Testis (tissue), 5 donors: ENCODE measurements at places on chromosomes 1 and 21.

DNA sequence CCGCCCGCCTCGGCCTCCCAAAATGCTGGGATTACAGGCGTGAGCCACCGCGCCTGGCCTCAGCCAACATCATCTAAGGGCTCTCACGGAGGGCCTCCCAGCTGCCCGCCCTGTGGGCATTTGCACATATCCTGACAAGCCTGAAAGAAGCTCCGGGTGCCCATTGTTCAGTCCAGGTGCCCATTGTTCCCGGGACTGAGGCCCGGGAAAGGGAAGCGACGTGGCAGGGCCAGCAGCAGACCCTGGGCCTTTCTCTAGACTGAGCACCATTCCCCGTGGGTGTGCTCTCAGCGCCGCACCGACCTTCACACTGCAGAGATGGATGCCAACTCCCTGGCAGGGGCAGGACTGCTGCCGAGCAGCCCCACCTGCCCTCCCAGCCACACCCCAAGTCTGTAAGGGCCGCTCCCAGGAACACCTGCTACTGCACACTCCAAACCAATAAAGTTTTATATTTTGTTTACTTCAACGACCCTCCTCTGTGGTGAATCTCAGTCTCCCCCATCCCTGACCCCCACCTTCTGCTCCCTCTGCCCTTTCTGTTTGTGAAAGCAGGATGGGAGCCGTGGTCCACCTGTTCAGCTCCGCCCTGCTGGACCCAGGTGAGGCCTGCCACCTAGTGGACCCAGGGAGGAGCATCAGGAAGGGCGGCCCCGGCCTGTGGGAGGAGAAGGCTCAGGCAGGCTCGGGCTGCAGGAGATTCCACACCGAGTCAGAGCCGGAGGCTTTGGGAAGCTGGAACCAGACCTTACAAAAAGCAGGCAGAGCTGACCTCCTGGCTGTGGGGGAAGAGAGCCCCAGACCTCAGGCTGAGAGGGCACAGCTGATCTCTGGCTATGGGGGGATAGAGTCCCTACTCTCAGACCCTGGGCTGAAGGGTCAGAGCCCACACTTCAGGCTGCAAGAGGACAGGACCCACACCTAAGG is 1.1 kb upstream of the TMEM82 start:
- peak; percentile 88 for DNase-seq

DNA sequence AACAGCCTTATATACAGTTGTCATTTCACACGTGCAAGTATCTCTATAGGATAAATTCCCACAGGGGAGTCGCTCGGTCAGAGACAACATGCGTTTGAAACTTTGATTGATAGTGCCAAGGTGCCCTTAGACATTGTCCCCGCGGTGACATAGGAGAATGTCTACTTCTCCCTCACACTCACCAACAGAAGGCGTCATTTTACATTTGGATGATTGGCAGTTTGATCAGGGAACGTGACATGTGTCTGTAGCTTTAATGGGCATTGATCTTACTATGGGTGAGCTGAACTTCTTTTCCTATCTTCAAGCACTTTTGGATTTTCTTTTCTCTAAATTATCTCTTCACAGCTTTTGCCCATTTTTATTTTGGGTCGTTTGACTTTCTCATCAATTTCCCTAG is 42.6 kb upstream of the PAX7 start:
- no peak for DNase-seq

- DNase-seq: no peak
These were observed 47.0 kb downstream of the ZC3H11B start for GRCh38 chr1:219565921-219566320.

- DNase-seq: no peak
These were observed 6.3 kb upstream of the ATP1B1 start for GRCh38 chr1:169100208-169100607.

DNA sequence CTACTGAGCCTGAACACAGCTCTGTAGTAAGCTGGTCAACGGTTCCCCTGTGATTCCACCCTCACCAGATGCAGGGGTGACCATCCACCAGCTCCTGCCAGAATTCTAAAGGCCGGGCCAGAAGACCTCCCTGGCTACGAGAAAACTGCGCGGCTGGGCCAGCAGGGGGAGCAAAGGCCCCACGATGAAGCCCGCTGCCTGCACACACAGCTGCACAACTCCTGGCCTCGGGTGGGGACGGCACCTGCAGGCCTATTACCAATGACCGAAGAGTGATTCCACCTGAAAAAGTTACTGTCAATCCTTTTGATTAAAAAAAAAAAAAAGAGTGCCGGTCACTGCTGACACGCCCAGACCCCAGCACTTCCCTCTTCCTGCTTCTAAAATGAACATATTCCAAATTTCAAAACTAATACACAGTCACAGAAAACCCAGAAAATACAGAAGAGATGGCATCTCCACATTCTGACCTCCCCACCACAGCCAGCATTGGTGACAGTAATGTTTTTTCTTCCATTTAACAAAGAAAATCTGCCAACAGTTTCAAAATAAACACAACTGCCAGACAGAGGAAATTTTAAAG is 49.8 kb upstream of the RIPK4 start:
- DNase-seq: peak; percentile 67

DNA sequence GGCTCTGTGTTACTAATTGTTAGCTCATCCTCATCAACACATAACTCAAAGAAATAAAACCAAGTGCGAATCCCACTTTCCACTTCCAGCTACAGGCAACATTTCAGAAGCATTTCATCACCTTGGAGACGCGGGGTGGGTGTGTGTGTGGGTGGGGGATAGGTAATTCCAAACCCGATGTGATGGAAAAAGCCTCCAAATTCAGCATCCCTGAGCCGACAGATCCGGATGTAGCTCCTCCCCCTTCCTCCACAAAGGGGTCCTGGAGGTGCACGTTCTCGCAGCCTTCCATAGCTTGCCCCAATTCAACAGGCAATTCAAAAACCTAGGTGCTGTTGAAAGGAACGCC is 486 bp downstream of the HSPA13 start:
- peak; percentile 56 for DNase-seq

DNA sequence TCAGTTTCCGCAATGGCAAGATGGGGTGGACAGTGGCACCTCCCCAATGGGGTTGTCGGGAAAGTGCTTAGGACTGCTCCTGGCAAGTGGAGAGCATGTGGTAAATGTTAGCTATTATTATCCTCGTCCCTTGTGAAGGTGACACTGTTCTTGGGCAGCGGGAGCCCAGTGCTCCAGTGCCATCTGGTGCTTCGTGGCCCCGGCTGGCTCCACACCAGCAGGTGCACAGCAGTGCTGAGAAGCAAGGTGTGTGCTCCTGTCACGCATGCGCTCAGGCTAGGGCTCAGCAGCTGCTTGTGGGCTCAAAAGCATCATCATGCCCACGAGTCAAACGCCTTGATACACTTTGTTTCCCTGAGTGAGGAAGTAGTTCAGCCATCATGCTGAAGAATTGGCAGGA is 24.9 kb upstream of the KCNC4 start:
- no peak for DNase-seq

DNA sequence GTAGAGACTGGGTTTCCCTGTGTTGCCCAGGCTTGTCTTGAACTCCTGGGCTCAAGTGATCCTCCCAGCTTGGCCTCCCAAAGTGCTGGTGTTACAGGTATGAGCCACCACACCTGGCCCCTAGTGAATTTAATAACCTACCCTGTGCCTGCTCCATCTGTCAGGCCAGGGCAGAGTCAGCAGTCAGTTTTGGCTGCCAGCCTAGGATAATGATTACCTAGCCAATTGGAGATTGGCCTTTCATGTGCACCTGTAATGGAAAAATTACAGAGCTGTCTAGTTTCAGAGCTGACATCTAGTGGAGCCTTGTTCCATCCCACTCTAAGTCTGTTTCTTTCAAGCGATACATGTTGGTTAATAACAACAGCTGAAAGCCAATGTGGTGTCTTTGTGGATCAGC is 92.0 kb downstream of the DIRAS3 start:
- no peak for DNase-seq

GRCh38 chr1:119320100-119320499 is 48.5 kb upstream of the HAO2 start:
- DNase-seq: no peak

DNA sequence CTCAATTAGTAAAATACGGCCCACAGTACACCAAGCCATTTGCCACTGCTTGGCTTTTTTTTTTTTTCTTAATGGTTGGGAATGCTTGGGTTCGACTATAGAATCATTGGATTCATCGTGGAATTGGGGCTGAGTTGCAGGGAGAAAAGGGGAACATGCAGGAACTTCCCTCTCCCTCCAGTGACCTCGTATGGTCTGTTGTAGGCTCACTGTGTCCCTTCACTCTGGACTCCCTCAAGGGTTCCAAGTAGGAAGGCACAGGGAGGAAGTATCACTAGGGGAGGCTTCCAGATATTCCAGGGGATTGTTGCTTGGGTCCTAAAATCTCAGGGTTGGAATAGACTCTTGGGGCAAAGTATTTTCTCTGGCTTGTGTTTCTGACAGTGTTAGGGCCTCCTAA is 24.5 kb downstream of the PPFIA4 start:
- DNase-seq: no peak

DNA sequence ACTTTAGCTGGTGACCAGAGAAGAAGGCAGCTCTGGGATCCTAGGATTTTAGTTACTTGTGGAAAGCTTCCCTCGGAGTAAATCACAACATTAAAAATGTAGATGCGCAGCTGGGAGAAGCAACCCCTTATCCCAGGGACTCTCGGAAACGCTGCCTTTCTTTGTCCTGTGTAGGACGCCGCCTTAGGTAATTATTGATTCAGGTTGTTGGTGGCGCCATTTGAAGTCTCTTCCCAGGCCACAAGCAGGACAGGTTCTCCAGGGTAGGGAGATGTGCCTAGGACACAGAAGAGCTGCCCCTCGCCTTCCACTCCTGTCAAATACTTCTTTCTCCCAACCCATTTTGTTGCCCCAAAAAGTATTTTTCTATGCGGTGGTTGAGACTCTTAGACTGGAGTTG is 10.3 kb downstream of the SLC37A1 start:
- DNase-seq: no peak

DNA sequence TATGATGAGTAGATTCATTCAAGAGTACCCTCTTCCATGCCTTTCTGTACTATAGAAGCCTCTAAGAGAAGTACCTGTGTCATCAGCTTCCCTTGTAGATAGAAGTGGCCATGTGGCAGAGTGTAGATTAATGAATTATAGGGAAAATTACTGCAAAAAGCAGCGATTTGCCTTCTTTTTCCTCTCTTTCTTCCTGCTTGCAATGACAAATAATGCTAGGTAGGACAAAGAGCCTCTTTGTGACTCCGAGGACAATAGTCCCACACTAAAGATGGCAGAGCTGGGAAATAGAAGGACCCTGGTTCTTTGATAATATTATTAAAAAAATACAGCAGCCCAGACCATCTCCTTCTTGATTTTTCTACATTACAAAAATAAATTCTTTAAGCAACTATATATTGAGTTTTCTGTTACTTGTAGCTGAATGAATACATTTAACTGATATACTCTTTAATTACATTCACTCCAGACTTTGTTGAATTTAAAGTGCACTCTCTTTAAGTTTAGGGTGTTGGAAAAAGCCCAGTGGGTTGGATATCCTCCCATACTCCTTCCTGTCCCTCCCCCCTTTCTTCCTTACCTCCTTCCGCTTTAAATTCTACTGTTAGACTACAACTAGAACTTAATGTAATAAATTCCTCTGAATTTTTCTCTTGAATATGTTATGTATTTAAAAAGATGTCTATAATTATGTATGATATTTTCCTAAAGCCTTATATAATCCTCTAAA is 198.2 kb upstream of the APP start:
- DNase-seq: no peak

DNA sequence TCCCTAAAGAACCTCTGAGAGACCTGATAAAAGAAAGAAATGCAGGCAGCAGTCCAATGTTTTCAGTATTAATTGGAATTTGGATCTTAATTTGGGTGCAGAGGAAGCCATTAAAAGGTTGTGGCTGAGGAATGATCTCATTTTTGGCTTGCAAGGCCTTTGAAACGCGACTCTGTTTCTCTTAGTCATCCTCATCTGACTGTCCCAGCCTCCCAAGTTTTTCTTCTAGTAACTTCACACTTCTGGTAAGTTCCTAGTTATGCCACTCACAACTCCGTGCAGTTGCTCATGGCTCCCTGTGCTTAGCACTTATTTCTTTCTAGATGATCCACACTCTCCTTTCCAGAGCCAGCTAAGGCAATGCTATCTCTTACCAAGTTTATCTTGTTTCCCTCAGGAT is 147.4 kb upstream of the USP24 start:
- DNase-seq: peak; percentile 57

DNA sequence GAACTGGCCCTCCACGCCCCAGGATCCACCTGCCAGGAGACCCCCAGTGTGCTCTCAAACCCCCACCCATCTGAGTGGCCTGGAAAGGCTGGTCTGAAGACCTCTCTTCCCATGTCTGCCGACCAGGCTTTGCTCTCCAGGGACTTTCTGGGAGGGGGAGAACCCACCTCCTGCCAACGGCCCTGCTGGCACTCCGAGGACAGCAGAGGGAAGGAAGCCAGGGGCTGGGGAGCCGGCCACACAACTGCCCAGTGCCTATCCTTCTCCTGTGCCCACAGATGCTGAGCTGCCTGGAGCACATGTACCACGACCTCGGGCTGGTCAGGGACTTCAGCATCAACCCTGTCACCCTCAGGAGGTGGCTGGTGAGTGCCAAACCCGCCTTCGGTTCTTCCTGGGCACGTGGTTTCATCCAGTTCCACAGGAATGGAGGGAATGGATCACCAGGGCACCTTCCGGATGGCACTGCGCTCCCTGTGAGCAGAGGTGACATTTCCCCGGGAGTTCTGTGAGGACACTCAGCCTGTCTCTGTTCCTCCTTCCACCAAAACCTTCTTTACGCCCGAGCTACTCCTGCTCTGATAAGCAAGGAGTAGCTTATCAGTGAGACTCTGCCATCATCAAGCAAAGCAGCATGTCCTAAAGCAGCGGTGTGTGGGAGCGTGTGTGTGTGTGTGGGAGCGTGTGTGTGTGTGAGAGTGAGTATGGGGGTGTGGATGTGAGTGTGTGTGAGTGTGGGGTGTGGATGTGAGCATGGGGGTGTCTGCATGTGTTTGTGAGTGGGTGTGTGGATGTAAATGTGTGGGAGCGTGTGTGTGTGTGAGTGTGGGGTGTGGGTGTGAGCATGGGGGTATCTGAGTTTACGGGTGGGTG is 105.5 kb downstream of the PDE9A start:
- no peak for DNase-seq

- DNase-seq: no peak
These were observed 25.0 kb downstream of the KANK4 start for GRCh38 chr1:62294261-62294660.

GRCh38 chr1:96727860-96728259 is 6.3 kb downstream of the PTBP2 start:
- no peak for DNase-seq

DNA sequence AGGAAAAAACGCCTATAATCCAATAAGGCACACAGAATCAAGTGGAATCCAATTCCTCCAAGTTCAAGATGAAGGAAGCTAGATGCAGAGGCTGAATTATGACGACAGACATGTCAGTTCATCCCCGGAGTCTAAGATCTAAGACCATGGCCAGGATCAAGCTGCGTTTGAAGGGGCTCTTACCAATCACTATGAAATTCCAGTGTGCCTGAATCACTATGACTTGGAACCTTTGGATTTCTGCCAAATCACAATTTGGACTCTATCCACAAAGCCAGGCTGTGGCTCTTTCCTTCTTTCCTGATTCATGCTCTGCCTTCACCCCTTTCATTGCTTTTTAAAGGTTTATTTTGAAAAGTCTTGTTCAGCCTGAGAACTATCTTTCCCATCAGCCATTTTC is 17.1 kb downstream of the OLIG2 start:
- DNase-seq: no peak

- DNase-seq: no peak
These were observed 3.6 kb downstream of the PAX7 start for GRCh38 chr1:18634276-18634675.
